ENCODE measurements at places on chromosomes 6 and 20.

- peaks cover 4% of the 10 kb centered on the region for H3K36me3 ChIP-seq
- H3K4me1 ChIP-seq: no peaks in the 10 kb centered on the region
- H3K4me3 ChIP-seq: no peak overlapping the region
- peak; percentile 78 for DNase-seq
- H3K27me3 ChIP-seq: no peaks in the 10 kb centered on the region
Observed at GRCh38 chr20:62935968-62936585, 1.9 kb upstream of the GID8 start.

GRCh38 chr20:2986466-2986865 is 57.0 kb upstream of the GNRH2 start:
- peaks cover 5% of the 10 kb centered on the region for H3K36me3 ChIP-seq
- no peaks in the 10 kb centered on the region for H3K27me3 ChIP-seq
- H3K4me3 ChIP-seq: no peak overlapping the region
- DNase-seq: no peak
- no peaks in the 10 kb centered on the region for H3K4me1 ChIP-seq

GRCh38 chr6:149563928-149564325 is 2.2 kb upstream of the GINM1 start:
- no peak overlapping the region for H3K27ac ChIP-seq
- no peaks in the 10 kb centered on the region for H3K4me1 ChIP-seq
- no peaks in the 10 kb centered on the region for H3K27me3 ChIP-seq
- no peak overlapping the region for H3K4me3 ChIP-seq
- no peak for DNase-seq

DNA sequence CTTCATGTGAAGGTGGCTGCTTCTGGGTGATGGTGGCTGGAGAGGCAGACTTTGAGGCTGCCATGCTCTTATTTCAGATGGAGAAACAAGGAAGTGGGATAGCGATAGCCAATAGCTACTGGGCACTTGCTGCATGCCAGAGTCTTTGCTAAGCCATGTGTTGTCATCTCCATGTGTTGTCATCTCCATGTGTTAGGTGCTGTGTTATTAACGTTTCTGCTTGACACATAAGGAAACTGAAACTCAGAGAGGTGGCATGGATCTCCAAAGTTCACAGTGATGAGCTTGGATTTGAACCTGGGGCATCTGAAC is 16.9 kb downstream of the KIAA1755 start:
- no peak overlapping the region for H3K4me3 ChIP-seq
- no peaks in the 10 kb centered on the region for H3K4me1 ChIP-seq
- H3K36me3 ChIP-seq: no peaks in the 10 kb centered on the region
- no peaks in the 10 kb centered on the region for H3K27me3 ChIP-seq

DNA sequence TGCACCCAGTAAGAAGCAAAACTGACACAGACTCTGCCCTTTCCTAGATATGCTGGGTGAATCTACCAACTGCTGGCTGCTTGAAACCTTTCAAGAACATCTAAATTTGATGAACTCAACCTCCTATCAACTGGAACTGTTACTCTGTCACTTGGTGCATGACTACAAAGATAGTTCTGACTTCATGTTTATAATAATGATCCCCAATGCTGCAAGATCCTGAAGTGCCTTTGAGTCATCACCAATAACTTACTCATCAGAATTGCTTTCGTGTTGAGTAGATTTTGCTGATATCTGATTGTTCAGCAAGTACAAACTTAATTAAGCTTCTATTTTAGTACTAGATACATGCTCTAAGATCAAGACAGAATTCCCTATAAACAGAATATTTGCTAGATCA is 100.2 kb upstream of the ARMC2 start:
- no peak overlapping the region for H3K4me3 ChIP-seq
- no peak overlapping the region for H3K27ac ChIP-seq
- no peaks in the 10 kb centered on the region for H3K36me3 ChIP-seq
- no peaks in the 10 kb centered on the region for H3K27me3 ChIP-seq
- no peaks in the 10 kb centered on the region for H3K4me1 ChIP-seq
- DNase-seq: no peak

- H3K27ac ChIP-seq: no peak overlapping the region
- DNase-seq: no peak
Observed at GRCh38 chr20:43571310-43571709, 12.5 kb downstream of the SGK2 start.

GRCh38 chr6:126720304-126720703 is 380.4 kb downstream of the CENPW start:
- no peaks in the 10 kb centered on the region for H3K36me3 ChIP-seq
- no peak overlapping the region for H3K27ac ChIP-seq
- H3K4me1 ChIP-seq: no peaks in the 10 kb centered on the region
- no peak for DNase-seq

DNA sequence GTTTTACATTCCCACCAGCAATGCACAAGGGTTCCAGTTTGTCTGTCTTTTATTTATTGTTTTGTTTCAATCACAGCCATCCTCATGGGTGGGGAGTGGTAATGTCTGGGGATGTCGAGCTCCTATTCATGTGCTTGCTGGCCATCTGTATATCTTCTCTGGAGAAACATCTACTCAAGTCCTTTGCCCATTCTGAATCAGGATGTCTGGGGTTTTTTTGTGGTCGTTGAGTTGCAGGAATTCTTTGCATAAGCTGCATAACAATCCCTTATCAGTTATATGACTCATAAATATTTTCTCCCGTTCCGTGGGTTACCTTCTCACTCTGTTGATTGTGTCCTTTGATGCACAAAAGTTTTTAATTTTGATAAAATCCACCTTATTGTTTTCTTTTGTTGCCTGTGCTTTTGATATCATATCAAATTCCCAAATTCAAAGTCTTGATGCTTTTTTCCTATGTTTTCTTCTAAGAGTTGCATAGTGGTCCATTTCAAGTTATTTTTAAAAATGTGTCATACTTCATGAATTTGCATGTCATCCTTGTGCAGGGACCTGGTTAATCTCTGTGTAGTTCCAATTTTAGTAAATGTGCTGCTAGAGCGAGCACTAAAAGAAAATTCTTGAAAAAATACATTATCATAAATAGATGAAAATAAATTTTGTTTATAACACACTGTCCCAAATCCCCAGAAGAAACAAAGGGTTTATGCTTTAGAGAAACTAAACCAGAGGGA is 54.9 kb upstream of the PDE10A start:
- H3K36me3 ChIP-seq: no peaks in the 10 kb centered on the region
- H3K4me3 ChIP-seq: no peak overlapping the region
- no peaks in the 10 kb centered on the region for H3K27me3 ChIP-seq
- H3K4me1 ChIP-seq: no peaks in the 10 kb centered on the region

Measured in mesendoderm (in vitro differentiated cells).